ENCODE measurements at places on chromosomes 5 and 9.

DNA sequence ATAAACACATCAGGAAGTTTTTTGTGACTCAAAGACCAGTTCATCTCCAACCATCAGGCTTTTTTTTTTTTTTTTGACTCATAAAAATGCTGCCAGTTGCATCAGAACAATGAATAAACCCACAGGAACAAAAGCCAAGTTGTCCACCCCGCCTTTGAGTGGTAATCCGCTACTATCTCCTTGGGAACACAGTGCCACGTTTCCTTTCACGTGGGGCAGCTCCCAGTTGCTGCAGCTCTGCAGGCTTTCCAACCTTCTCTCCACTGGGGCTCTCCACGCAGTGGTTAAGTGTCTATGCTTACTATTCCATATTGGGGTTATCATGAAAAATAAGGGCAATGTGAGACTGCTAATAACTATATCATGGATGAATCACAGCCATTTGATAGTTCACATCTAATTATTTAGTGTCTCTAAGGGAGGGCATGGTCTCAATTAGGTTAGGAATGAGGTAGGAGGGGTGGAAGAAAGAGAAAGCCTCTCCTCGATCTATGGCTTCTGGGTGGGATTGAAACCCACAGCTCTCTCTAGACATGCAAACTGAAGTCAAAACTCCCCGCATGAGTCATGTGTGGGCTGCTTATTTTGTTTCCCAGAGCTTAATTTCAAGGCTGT lies 55.8 kb upstream of the ACTBL2 start:
- DNase-seq: no peak

DNA sequence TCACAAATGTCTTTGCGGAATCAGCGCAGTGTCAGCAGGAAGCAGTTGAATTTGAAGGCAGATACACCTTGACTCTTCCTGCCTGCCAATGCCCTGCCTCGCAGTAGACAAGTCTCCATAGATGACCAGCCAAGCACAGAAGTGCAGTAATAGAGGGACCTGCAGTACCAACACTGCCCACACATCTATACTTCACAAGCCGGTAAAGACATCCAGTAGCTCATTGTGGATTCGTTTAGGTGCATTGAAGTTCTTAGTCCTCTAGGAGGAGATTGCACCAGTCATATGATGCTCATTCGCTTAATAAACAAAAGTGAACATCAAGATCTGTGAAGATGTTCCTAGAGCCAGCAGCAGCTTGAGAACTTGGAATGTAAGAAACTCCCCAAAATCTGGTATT lies 7.1 kb upstream of the IFNA2 start:
- peak; percentile 23 for DNase-seq

GRCh38 chr5:154826-155225 lies 36.5 kb upstream of the LRRC14B start:
- DNase-seq: no peak

DNA sequence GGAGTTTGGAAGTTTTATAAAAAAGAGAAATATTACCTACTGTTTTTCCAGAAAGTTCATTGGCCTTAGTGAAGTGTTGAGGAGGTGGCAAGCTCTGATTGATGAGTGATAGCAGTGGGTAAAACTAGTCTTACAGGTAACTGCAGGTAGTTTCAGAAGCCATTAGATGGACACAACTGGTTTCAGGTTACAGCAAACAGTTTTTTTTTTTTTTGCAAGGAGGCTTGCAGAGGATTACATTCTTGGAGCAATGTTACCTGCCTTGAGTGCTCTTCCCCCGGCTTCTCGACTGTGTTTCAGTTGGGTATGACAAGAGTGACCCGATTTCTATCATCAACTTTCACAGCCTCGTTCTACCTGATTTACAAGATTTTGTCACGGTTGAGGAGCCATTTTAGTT lies 333.4 kb downstream of the YTHDC2 start:
- DNase-seq: no peak

DNA sequence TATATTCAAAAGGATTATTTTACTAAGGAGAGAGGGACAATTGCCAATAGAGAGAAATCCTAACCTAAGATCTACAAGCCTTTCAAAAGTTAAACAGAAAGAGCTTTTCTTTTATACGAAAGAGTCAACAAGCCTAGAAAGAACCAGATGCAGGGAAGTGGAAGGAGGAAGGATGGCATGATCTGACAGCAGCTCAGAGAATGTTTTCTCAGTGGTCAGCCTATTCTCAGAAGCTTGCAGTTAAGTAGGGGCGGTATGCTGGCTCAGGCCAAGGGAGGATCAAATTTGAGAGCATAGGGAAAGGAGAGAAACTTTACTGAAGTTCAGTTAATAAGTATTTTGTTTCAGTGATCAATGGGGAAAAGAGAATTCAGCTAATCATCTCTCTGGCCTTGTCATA lies 88.0 kb upstream of the FTMT start:
- no peak for DNase-seq

- DNase-seq: no peak
These were observed 442.7 kb downstream of the CDK5RAP2 start for GRCh38 chr9:120137186-120137840.
